ENCODE measurements at places on chromosomes 6 and 20.
A peak's percentile ranks its signal among the peaks of the same experiment; 100 is the strongest.

DNA sequence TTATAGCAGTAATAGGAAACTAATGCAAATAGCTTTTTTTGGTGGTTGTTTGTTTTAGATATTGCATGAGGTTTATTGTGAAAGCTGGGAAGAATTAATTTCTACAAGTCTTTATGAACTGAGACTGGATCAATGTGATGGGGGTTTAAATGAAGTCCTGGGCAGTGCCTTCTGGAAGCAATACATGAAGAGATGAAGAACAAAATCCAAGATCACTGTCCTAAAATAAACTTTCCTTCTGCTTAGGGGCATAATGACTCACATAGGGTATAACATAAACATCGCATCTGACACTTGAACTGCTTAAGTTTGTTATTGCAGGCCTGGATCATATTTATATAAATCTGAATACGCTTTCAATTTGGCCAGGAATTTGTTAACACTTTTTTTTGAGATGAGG is 20.9 kb upstream of the SHLD1 start:
- no peak for DNase-seq

- DNase-seq: no peak
These were observed 111.9 kb upstream of the TRAF3IP2 start for GRCh38 chr6:111717621-111718020.

GRCh38 chr6:143971482-143972205 is 36.4 kb downstream of the PLAGL1 start:
- DNase-seq: no peak

DNA sequence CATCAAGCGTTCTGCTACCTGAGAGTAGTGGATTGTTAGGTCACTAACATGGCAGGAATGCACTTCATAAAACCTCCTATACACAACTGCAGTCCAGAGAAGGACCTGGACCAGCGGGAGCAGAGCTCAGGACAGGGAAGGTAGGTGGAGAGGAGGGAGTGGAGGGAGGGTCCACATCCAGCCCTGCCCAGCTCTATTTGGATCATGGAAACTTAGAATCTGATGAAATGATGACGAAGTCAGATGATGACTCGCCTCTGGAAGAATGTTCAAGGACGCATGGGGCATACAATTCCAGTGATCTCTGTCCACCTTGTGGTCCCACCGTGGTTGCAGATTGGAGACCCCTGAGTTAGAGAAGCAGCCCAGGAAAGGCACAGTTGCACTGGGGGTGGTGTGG is 68.8 kb downstream of the CLIC5 start:
- no peak for DNase-seq

GRCh38 chr6:33333666-33334065 is 16.1 kb upstream of the ZBTB22 start:
- DNase-seq: no peak

GRCh38 chr6:158154816-158155215 is 13.2 kb downstream of the SERAC1 start:
- no peak for DNase-seq

GRCh38 chr20:4342609-4343008 is 327.3 kb upstream of the RNF24 start:
- DNase-seq: no peak

DNA sequence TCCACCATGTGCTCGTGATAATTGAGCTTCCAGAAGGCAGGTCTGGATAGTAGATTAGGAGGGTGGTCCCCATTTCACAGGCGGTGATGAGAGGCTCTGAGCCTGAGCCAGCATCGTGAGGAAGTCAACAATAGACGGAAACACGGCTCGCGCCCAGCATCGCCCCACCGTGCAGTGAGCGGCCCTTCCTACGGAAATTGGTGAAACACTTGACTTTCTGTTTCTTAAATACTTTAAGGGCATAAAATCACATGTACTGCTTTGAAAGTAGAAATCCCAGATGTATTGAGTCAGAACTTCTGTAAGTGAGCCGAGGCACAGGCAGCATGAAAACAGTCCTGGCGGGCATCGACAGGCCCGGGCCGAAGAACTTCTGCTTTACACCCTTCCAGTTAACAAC is 4.3 kb upstream of the KIF25 start:
- no peak for DNase-seq

GRCh38 chr6:149181304-149181703 is 136.2 kb upstream of the TAB2 start:
- DNase-seq: no peak

DNA sequence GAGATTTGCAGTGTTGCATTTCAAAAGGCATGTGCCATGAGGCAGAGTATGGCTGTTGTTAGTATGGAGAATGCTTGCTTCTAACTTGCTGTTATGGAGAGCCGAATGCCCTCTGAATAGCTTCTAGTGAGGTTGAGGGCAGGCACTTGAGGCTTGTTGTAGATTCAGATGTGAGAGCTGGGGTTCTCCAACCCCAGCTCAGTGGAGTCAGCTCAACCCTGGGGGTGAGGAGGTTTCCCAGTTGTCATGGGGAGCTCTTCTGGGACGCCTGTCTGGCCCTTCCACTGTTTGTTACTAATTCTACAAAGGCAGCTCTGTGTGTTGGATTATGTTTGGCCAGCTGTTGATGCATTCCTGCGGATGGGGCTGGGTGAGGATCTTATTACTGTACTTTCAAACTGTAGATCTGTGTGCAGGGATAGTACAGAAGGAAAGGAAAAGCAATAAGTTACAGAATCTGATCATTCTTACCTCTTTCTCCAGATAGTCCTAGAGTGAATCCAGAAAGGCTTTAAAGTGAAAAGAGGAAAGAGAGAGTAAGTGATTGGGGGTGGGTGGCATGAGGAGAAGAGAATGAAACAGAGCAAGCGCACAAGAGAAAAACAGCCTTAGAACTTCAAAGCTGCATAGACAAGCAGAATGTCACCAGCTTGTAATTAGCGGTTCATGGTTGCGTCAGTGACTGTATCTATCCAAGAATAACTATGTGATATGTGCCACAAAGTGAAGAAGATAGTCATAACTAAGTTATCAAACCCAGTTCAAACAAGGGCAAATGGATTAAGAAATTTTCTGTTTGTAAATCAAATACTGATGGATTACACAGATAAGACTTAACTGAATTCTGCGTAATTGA is 148.7 kb downstream of the PRL start:
- peak; percentile 95 for DNase-seq

DNA sequence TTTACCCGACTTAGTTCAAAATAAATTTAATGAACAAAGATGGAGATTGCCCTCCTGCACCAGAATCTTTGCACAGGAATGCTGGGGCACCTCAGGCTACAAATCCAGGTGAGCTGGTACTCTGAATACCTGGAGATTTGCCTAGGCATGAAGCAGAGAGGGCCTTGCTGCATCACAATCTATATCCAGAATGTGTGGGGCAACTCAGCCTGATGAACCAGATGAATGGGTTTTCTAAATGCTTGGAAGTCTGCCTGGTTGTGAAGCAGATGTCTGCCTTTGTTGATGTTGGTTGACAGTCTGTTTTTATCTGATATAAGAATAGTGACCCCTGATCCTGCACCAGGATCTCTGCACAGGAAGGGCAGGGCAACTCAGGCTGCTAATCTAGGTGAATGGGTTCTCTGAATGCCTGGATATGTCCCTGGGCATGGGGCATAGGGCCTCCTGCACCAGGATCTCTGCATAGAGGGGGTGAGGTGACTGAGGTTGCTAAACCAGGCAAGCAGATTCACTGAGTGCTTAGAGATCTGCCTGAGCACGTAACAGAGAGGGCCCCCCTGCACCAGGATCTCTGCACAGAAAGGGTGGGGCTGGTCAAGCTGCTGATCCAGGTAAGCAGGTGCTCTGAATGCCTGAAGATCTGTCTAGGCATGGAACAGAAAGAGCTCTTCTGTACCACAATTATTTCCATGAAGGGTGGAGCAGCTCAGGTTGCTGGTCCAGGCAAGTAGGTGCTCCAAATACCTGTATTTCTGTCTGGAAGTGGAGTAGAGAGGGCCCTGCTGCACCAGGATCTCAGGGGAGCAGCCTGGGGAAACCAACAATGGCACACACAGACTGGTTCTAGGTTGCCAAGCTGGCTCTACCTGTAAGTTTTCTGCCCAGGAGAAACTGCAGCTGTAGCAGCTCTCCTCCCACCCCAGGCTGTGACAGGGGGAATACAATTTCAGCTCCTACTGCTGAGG is 437.5 kb downstream of the MMUT start:
- no peak for DNase-seq

DNA sequence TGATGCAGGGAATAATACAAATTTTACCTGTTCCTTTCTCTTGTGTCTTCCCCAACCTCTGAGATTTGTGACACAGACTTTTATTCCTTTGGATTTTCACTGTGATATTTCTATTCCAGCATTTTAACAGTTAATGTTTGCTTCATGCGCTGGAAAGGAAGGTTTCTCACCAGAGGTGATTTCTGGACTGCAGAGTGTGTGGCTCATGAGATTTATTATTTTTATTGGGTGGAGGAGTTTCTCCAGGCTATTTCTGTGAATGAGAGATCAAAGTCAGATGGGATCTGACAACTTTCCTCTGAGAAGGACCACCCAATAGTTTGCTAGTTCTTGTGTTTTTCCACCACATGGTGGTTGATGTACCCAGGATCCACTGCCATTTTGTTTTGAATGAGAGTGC is 377.5 kb downstream of the CDKAL1 start:
- no peak for DNase-seq

DNA sequence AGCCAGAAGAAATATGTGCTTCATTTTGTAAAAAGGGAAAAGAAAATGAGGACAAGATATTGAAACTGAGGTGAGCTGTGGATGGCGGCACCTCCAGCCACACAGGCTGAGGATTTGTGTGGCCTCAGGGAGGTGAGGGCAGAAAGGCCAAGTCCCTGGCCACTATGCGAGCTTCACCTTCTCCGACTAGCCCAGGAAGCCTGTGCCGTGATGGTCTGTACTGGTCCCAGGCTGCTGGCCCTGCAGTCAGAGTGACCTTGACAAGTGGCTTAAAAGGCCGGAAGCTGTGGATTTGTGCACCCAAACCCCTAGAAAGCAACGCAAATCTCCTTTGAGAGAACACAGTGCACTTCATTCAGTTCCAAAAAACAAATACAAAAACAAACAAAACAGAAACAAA is 48.1 kb downstream of the WDR27 start:
- no peak for DNase-seq

DNA sequence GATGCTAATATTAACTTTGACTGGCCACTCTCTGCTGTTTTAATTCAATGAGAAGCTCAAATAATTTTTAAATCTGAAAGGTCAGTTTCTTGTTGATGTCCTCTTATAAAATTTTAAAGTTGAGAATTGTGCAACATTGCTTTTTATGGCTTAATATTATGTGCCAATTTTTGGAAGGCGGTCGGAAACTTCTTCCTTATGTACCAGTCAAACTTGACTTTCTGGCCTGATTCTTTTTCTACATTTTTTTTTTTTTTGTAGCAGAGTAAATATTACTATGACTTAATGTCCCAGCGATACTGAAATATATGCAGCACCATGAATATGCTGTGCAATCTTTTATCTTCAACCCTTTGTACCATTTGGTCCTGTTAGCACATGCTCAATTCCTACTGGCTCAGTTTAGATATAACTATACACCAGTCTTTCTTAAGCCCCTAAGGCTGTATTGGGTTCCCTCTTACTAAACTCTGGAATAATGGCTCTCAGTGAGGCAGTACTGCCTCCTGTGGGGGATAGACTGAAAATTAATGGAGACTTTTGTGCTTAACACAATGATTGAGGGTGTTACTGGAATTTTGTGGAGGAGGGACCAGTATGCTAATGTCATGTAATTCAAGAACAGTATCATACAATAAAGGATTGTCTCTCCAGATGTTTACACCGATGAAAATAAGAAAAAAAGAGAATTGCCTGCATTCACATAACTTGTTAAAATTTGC is 156.4 kb upstream of the SYNCRIP start:
- DNase-seq: peak; percentile 41

DNA sequence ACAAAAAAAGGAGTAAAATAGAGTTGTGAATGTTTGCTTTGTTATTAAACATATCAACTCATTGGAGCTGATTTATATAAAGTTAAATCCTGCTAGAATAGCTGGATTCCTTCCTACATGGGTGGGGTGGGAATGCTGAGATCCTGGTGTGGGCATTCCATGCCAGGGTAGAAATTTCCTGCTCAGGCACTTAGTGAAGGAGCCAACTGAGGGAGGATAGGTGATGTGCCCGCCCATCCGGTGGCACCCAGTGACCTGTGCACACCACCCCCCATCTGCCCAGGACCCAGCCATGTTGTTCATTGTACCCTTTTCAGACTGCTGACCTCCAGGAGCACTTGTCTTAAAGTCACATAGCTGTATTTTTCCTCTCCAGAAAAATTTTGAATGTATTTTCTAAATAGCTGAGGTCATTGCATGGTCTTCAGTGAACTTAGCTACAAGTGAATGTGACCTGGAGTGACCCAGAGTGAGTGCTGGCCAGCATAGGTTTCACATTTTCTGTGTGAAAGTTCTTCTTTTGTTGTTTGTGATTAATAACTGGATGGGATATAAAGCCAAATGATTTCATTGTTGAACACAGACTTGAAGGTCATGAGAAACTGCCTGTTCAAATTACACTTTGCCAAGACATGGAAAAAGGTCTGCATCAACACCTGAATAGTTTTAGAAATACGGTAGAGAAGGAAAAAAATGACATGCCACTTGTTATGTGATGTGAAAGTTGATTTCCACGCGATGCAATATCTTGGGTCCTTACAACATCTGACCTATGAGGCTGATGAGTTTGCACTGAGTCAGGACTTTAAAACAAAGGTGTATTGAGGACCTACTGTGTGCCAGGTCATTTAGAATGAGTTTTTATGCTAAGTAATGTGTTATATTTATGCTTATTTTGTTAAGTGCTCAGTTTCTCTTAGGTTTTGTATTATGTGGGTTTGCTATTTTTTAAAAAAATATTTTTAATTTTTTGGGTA is 77.2 kb downstream of the UTRN start:
- no peak for DNase-seq

DNA sequence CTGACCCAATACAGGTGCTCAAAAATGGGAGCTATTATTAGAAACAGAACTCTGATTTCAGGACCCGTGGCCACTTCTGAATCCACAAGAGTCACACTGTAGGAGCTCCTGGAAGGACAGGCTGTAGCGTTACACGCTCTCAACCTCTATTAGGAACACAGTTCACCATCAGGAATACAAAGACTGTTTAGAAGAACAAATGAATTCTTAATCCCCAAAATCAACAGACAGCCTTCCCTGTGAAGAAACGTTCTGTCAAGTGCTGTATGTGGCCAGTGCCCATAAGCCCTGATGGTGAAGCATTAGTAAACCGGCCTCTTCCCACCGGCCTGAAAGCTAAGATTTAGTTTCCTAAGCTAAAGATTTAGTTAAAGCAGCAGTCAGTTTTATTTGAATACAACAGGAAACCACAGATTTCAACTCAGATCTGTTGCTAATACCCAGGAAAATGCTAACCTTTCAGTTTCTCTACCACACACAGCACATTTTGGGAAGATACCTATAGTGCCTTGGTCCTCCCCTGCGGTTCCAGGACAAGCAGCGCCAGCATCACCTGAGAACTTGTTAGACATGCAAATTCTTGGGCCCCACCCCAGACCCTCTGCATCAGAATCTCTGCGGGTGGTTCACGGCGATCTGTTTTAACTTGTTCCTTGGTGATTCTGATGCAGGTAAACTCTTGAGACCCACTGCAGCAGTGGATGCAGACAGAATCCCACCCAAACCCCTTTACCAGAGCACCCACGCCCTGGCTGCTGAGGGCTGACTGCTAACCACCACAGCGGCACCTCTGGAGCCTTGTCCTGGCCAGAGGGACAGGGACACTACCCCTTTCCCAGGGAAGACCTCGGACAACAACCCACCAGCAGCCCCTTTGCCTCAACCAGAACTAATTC is 33.4 kb downstream of the MTRES1 start:
- DNase-seq: no peak
